ENCODE measurements at places on chromosomes 11 and 22. TPM values are rescaled to one million over a fixed set of nuclear protein-coding genes. Genes with fewer than 3 reads are reported as not detected.

Gene OR8D4
- total RNA-seq: not detected

Gene OR4S2
- not detected for total RNA-seq

DNA sequence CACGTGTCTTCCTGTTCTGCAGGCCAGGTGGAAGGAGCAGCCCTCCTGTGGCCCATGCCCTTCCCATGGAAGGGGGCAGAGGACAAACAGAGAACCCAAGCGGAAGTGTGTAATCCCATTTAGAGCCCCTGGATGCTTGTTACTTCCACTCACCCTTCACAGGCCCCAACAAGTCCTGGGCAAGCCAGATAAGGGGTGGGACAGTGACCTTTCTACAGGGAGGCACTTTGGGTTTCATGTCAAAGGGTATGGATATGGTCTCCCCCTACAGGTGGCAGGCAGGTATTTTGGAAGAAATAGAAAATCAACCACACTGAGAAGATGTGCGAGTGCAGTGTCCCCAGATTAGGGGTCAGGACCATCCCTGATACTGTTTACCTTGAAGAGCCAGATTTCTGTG is 11.4 kb downstream of the MPEG1 start:
- no peak overlapping the region for H3K4me3 ChIP-seq
- peaks cover 15% of the 10 kb centered on the region for H3K36me3 ChIP-seq
- peaks cover 4% of the 10 kb centered on the region for H3K4me1 ChIP-seq
- H3K27ac ChIP-seq: no peak overlapping the region
- H3K27me3 ChIP-seq: no peaks in the 10 kb centered on the region
- DNase-seq: no peak

GRCh38 chr22:37406441-37407235 is 20.6 kb downstream of the ELFN2 start:
- DNase-seq: no peak
- H3K27ac ChIP-seq: no peak overlapping the region
- H3K36me3 ChIP-seq: no peaks in the 10 kb centered on the region
- H3K27me3 ChIP-seq: no peaks in the 10 kb centered on the region
- peaks cover 7% of the 10 kb centered on the region for H3K4me1 ChIP-seq
- H3K4me3 ChIP-seq: no peak overlapping the region

- H3K27ac ChIP-seq: no peak overlapping the region
- H3K27me3 ChIP-seq: no peaks in the 10 kb centered on the region
- no peak for DNase-seq
- no peak overlapping the region for H3K4me3 ChIP-seq
- H3K4me1 ChIP-seq: peaks cover 9% of the 10 kb centered on the region
Observed at GRCh38 chr11:13105237-13105844, 96.2 kb downstream of the RASSF10 start.

Gene VSIG2
- total RNA-seq: not detected

Gene LARGE1
- total RNA-seq: 35.8 TPM

Gene PGM2L1
- 6.4 TPM for total RNA-seq

Gene TPCN2
- total RNA-seq: 12.4 TPM

DNA sequence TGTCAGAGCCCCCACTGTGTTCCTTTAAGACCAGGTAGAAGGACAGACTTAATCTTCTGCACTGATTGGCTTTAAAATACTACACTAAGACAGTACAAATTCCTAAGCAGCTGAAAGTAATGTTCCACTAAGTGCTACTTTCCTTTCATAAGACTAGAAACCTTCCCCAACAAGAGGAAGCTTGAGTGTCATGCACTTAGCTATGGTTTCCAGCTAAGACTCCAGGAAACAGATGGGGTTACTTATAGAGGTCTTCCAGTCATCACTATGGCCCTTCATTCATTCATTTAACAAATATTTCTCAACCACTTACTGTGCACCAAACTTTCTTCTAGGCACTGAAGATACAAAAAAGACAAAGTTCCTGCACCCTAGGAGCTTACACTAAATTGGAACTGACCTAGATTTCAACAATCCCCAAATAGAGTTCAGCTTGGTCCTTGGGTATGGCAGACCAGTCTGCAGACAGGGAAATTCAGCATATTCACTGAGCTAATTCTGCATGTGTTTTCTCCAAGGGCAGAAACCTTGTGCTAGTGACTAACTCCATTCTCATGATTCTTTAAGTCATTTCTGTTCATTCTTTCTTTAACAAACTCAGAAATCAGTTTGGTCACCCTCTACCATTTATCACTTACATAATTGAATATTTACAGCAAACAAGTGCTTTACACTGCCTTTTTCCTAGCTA is 178.4 kb upstream of the MTNR1B start:
- no peak overlapping the region for H3K27ac ChIP-seq
- H3K4me3 ChIP-seq: no peak overlapping the region
- no peaks in the 10 kb centered on the region for H3K36me3 ChIP-seq
- H3K27me3 ChIP-seq: no peaks in the 10 kb centered on the region
- DNase-seq: no peak

DNA sequence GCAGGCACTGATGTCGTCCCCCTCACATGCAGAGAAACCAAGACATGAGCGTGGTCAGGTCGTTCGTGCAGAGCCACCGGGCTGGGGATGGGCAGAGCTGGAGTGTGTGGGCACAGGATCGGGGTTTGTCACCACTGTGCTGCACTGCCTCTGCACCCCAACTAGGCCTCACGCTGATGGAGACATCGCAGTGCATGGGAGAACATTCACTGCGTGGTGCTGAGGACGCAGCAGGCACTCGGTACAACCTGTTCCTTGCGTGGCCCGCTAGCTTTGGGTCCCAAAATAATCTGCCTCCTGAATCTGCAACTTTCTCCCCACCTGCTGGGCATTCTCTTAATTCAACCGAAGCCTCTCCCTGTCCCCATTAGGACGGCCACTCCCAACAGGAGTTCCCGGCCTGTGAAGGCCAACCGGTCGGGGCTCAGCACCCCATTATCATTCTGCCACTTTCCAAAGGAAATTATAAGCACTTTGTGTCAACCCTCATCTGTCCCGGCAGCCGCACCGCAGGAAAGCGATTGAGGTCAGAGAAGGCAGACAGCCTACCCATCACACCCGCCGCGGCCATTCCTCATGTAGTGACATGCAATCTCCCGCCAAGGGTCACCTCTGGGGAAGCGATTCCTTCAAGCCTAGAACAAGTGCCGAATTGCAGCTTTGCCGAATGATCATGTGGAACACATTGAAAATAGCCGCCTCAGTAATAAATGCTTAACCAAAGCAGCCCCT is 490.4 kb downstream of the MN1 start:
- no peak for DNase-seq
- H3K36me3 ChIP-seq: no peaks in the 10 kb centered on the region
- peaks cover 3% of the 10 kb centered on the region for H3K4me1 ChIP-seq
- no peak overlapping the region for H3K4me3 ChIP-seq

- H3K27ac ChIP-seq: peak overlapping the region; percentile 97
- DNase-seq: no peak
- H3K36me3 ChIP-seq: peaks cover under 1% of the 10 kb centered on the region
- peaks cover 14% of the 10 kb centered on the region for H3K4me1 ChIP-seq
- H3K4me3 ChIP-seq: peak overlapping the region; percentile 84
Observed at GRCh38 chr11:83285151-83285770, 906 bp downstream of the CCDC90B start.

Gene EXPH5
- 0.60 TPM for total RNA-seq

DNA sequence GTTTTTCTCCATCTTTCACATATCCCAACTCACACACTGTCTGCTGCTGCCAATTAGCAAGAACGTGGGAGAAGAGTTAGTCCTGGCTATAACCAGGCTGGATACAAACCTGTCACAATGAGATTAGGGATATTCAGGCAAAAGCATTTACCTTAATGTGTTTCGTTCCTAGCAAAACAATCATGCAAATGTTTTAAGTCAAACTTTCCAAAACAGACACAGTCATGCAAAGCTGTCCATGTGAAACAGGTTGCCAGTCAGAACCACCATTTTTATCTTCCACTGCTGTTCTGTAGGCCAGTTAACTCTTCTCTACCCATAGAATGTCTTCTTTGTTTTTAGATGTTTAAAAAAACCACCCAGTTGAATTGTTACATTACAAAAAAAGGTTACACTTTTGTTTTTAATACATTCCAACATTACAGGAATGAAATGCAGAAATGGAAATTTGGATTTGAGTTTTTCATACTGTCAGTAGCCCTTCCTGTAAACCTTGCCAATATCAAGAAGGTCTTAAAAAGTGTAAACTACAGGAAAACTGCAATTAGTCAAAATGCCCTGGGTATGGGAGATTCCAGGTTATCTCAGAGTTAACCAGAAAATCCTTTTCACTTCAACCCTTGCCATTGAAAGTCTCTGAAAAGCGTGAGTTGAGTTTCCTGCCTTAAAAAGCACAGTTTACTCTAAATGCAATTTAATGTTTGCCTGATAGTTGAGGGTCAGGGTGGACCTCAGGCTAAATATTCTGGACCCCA is 34.2 kb upstream of the LDLRAD3 start:
- no peak overlapping the region for H3K27ac ChIP-seq
- no peaks in the 10 kb centered on the region for H3K4me1 ChIP-seq

Gene AIFM3
- 5.4 TPM for total RNA-seq

- peaks cover 5% of the 10 kb centered on the region for H3K27me3 ChIP-seq
- no peak within 1 kb of the TSS for H3K27ac ChIP-seq
- H3K4me3 ChIP-seq: no peak within 1 kb of the TSS
Observed at GRCh38 chr11:67674442-67674871, at the start of gene ALDH3B2. Gene ALDH3B2, minus strand, starts transcription at chr11:67674623. Its CDS starts 7,688 bp downstream, at chr11:67666935.

- no peak overlapping the region for H3K4me3 ChIP-seq
- H3K27ac ChIP-seq: no peak overlapping the region
- H3K4me1 ChIP-seq: no peaks in the 10 kb centered on the region
- DNase-seq: no peak
- no peaks in the 10 kb centered on the region for H3K36me3 ChIP-seq
Observed at GRCh38 chr11:96024666-96025065, 100.8 kb upstream of the MTMR2 start.

Gene CARD18
- total RNA-seq: not detected

Gene TRIM48
- not detected for total RNA-seq

GRCh38 chr11:71582309-71582895 is at the start of gene KRTAP5-11:
Gene KRTAP5-11, minus strand, starts transcription at chr11:71582875. Its CDS starts 38 bp downstream, at chr11:71582837.
- no peak within 1 kb of the TSS for H3K27ac ChIP-seq
- DNase-seq: no peak
- H3K27me3 ChIP-seq: no peaks in the 10 kb centered on the region
- no peaks in the 10 kb centered on the region for H3K36me3 ChIP-seq

DNA sequence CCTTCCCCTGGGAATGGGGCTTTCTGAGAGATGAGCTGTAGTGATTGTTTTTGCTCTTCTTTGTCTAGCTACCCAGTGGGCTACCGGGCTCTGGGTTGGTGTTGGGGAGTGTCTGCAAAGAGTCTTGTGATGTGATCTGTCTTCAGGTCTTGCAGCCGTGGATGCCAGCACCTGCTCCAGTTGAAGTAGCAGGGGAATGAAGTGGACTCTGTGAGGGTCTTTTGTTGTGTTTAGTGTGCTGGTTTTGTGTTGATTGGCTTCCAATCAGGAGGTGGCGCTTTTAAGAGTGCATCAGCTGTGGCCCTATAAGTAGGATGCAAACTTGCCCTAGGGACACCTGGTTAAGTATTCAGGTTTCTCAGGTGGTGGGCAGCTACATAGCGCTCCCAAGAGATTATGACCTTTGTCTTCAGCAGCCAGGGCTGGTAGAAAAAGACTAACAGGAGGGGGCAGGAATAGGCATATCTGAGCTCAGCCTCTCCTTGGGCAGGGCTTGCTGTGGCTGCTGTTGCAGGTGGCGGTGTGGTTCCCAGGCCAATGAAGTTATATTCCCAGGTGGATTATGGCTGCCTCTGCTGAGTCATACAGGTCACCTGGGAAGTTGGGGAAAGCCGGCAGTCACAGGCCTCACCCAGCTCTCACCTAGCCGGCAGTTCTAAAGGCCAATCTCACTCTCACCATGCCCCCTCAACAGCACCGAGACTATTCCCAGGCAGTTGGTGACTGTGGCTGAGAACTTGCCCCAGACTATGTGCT is 315.7 kb upstream of the C11orf87 start:
- no peak overlapping the region for H3K27ac ChIP-seq
- no peaks in the 10 kb centered on the region for H3K27me3 ChIP-seq
- no peak overlapping the region for H3K4me3 ChIP-seq
- no peak for DNase-seq

DNA sequence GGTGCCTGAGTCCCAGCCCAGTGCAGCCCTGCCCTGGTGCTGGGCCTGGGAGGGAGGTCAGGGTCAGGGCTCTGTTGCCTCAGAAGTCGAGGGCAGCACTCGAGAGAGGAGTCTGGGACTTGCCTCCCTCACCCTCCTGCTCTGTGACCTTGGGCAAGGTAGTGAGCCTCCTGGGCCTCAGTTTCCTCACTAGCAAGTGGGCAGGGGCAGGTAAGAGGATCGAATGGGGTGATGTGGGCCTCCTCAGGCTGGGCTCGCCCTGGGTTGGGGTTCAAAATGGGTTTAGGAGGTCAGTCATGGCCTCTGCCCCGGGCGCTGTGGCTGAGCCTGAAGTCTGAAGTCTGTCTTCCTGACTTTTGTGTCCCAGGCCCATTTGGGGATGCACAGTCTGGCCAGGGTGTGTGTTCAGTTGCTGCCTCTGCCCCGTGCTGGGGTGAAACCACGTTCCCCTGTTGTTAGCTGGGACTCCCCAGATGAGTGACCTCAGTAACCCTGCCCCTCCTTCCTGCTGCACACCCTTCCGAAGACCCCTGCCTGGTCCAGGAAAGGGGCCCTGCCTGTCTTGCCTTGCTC is 40.9 kb upstream of the CELSR1 start:
- H3K4me1 ChIP-seq: peaks cover 85% of the 10 kb centered on the region
- H3K27ac ChIP-seq: no peak overlapping the region
- DNase-seq: peak; percentile 76
- H3K27me3 ChIP-seq: no peaks in the 10 kb centered on the region
- H3K4me3 ChIP-seq: peak overlapping the region; percentile 85
- no peaks in the 10 kb centered on the region for H3K36me3 ChIP-seq

Gene OR5B21
- 0.40 TPM for total RNA-seq

- DNase-seq: no peak
- no peaks in the 10 kb centered on the region for H3K4me1 ChIP-seq
- H3K27ac ChIP-seq: no peak overlapping the region
- H3K36me3 ChIP-seq: no peaks in the 10 kb centered on the region
- no peaks in the 10 kb centered on the region for H3K27me3 ChIP-seq
Observed at GRCh38 chr11:122209619-122210366, 93.8 kb upstream of the BLID start.

- no peaks in the 10 kb centered on the region for H3K27me3 ChIP-seq
- peaks cover 71% of the 10 kb centered on the region for H3K4me1 ChIP-seq
- no peaks in the 10 kb centered on the region for H3K36me3 ChIP-seq
- peak overlapping the region; percentile 89 for H3K27ac ChIP-seq
Observed at GRCh38 chr22:25403811-25404471, 160.5 kb upstream of the GRK3 start.

GRCh38 chr11:12666915-12667314 is 7.3 kb upstream of the TEAD1 start:
- H3K36me3 ChIP-seq: no peaks in the 10 kb centered on the region
- H3K27ac ChIP-seq: no peak overlapping the region
- no peaks in the 10 kb centered on the region for H3K27me3 ChIP-seq
- H3K4me3 ChIP-seq: no peak overlapping the region
- no peaks in the 10 kb centered on the region for H3K4me1 ChIP-seq

Gene HMOX1
- total RNA-seq: 819 TPM

Data from spleen (tissue), 13 donors.